ENCODE measurements at places on chromosomes 13 and 19. TPM values are rescaled to one million over a fixed set of nuclear protein-coding genes. Genes with fewer than 3 reads are reported as not detected.
A peak's percentile ranks its signal among the peaks of the same experiment; 100 is the strongest.

Gene PCDH20
- 0.06 TPM for total RNA-seq

Gene MAP3K10
- total RNA-seq = 21.7 TPM

Gene SIGLEC10
- total RNA-seq = not detected

Gene CBY2
- total RNA-seq = not detected

Gene ZNF780B
- 9.5 TPM for total RNA-seq

Gene GGN
- total RNA-seq = not detected

Gene NAXD
- total RNA-seq = 23.1 TPM

Gene PPP1R13L
- total RNA-seq = 21.0 TPM

Gene ZNF835
- not detected for total RNA-seq

Gene SIAH3
- not detected for total RNA-seq

Gene CRX
- 0.34 TPM for total RNA-seq

Gene KLC3
- 9.7 TPM for total RNA-seq

Gene TMEM150B
- not detected for total RNA-seq

Gene ZNF283
- 13.4 TPM for total RNA-seq

Gene KIR3DL2
- not detected for total RNA-seq

Gene FREM2
- not detected for total RNA-seq

Gene FFAR2
- total RNA-seq = not detected

Gene TSC22D1
- total RNA-seq = 87.4 TPM

GRCh38 chr13:97023117-97023516, 28.8 kb upstream of the OXGR1 start:
- no peak for DNase-seq

- no peak for DNase-seq
Observed at GRCh38 chr19:49407482-49408015, 15.7 kb downstream of the PTH2 start.

DNA sequence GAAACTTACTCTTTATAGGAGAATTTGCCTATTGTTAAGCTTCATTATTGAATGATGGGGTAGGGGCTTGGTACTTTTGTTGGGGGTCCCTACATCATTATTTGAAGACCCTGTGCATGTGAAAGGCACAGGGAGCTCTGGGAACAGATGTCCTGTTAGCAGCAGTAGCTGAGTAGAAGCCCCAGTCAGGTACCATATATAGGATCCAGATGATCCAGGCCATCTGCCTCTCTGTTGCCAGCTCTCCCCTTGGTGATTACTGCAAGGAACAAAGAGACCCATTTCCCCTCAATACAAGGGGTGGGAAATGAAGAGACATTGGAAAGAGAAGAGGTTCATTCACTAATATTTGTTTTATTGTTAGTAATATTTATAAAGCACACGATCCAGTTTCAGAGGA, 4.4 kb upstream of the MTMR6 start:
- DNase-seq = no peak

GRCh38 chr19:970695-971094, 13.4 kb upstream of the WDR18 start:
- no peak for DNase-seq

GRCh38 chr13:40399756-40400155, 266.7 kb downstream of the FOXO1 start:
- DNase-seq = no peak

DNA sequence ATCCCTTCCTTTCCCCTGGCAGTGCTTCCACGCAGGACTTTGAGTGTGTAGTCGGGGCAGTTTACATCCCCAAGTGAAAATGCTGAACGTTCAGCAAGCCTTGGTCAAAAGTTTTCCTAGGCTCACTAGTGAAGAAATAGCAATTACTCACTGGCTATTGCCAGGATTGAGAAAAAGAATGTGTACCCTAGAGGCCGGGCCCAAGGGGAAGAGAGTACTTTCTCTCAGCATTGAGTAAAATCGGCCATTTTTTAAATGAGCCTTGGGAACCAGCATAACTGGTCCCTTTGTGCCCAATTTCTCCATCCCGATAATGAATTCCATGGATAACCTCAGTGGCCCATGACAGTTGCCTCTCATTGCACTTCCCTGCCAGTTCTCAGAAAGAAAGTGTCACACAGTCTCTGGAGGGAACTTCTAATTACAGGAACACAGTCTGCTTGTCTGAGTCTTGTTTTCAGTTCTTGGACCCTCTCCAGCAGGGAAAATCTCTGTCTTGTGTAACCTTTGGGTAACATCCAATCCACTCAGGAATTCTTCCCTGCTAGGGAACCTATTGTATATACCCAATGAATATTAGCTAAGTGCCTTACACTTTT, 7.3 kb upstream of the OR7D2 start:
- no peak for DNase-seq

DNA sequence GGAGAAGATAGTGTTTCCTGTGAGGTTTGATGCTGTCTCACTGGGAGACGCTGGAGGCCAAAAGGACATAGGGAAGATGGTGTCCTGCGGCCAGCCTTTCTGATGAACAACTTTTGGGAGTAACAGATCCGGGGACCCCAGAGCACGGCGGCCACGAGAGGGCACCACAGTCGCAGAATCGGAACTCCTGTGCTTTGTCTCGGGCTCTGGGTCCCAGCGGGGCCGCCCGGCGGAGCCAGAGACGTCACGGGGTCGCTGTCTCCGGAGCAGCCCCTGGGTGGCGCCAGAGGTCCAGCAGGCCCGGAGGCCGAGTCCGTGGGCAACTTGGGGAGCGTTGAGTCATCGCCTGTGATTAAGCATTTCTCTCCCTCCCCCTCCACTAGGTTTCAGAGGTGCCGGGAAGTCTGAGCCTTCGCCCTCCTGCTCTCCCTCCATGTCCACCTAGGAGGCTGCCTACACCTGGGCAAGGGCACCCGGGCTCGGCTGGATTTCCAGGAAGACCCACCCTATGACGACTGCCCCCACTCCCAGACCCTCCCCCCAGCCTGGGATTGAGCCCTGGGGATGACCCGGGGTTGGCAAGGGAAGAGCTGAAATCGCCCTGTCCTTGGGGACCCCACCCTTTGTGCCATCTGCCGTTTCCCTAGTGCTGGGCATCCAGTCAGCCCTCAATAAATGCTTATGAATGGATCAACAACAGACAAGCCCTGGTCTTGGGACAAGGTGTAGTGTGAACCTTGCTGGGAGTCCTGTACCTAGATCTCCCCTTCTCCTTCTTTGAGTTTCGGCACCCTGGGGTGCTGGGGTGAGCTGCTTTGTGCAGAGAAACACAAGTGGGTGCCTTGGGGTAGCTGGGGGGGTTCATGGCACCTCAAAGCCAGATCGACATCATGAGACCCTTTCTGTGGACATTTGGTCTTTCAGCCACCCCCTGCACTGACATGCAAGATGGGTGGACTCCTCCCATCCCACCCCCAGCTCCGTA, 3.4 kb downstream of the NANOS3 start:
- DNase-seq = peak; percentile 91

- no peak for DNase-seq
Observed at GRCh38 chr13:66995203-66995611, 234.9 kb downstream of the PCDH9 start.

DNA sequence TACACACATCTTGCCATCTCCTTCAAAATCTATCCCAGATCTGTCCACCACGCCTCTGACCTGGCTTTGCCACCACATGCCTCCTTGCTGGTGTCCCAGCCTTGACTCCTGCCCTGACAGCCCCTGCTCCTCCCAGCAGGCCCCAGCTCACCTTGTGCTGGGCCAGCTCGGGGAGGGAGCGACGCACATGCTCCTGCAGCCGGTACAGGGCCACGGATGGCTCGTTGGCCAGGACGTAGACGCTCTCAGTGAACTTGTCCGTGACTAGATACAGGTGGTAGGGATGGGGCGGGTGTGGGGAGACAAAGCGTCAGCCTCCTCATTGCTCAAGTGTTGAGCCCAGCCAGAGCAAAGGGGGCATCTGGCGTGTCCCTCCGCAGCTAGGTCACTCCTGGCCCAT, 5.2 kb downstream of the BORCS8 start:
- DNase-seq = no peak

DNA sequence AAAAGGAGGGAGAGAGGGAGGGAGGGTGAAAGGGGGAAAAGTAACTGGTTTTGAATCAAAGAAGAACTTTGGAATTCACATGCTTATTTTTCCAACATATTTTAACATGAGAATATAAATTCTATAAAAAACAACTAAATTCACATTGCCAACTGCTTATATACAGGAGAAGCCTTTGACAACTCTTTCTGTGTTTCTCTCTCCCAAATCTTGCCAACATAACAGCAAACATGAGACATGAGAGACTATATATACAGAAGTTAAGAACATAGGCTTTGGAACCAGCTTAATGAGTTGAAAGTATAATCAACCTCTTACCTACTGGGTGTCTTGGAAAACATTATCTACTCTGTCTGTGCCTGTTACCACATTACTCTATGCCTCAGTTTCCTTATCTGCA, 493.3 kb downstream of the RFC3 start:
- no peak for DNase-seq

DNA sequence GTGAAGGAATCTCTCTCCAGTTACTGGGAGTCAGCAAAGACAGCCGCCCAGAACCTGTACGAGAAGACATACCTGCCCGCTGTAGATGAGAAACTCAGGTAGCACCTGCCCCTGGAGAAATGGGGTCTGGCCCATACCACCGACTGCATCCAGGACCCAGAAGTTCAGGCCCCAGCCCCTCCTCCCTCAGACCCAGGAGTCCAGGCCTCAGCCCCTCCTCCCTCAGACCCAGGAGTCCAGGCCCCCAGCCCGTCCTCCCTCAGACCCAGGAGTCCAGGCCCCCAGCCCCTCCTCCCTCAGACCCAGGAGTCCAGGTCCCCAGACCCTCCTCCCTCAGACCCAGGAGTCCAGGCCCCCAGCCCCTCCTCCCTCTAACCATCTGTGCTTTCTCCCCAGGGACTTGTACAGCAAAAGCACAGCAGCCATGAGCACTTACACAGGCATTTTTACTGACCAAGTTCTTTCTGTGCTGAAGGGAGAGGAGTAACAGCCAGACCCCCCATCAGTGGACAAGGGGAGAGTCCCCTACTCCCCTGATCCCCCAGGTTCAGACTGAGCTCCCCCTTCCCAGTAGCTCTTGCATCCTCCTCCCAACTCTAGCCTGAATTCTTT, 3.0 kb downstream of the APOC2 start:
- no peak for DNase-seq

GRCh38 chr13:44906713-44907112, 82.6 kb downstream of the NUFIP1 start:
- DNase-seq = peak; percentile 38

GRCh38 chr19:7657131-7657751, 11.6 kb upstream of the RETN start:
- DNase-seq = no peak

DNA sequence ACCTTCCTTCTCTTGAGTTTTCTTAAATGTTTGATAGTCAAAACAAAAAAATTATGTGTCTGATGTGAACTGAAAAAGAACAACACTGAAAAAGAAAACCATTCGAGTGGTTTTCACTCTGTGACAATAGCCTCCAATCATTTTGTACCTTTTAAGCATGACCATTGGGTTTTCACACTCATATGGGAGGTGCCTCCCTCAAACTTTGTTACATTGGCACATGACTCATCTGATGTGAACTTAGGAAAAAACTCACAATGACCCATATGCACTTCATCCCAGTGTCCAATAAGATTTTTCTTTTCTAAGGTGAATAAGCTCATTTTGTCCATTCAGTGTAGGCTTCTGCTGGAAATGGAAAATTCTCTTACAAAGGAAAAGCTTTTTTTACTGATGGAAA, 66.6 kb upstream of the XPO4 start:
- no peak for DNase-seq

DNA sequence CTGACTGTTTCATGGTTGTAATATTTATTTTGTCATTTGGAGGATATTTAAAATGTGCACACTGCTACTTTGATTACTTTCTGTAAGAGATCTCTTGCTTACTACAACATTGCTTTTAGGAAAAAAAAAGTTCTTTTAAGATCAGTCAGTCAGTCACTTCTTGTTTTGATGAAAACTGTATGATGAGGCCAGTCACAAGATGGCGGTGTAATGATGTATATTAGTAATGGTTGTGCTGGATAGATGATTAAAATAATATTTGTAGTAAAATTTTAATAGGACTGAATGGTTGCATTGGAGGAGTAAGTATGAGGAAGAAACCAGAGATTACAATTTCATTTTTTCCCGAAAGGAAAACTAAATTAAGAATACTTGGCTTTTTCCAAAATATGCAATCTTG, 2411.1 kb downstream of the PCDH9 start:
- no peak for DNase-seq

- DNase-seq = no peak
Observed at GRCh38 chr13:85729296-85729695, 69.9 kb downstream of the SLITRK6 start.

DNA sequence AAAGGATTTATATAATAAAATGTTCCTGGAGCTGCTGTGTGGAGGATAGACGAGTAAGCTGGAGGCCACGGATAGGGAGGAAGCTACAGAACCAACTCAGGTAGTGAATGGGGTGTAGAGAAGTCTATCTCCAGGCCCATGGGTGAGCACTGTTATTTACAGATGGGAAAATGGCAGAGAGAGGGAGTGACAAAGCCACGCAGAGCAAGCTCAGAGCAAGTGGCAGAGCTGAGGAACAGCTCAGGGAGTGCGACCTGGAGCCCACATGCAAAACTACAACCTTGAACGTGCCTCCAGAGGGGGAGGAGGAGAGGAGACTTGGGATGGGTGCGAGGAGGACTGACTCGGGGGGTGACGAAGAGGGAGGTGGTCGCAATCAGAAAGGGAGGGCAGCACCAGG, 13.4 kb upstream of the RSPH6A start:
- DNase-seq = no peak

DNA sequence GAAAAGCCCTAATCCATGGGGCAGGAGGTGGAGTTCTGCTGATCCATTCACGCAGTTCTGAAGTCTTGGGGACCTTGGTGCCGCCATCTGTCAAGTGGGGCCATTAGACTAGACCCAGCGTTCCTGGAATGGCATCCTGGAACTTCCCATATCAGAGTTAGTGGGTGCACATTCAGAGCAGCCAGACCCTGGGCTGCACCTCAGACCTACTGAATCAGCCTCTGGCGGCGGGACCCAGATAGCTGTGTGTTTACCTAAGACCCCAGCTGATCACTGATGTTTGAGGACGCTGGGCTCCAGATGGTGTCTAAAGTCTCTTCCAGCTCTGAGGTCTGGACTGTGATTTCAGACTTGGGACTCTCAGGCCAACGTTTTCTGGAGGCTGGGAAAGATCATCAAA, 12.8 kb downstream of the POP4 start:
- DNase-seq = no peak

DNA sequence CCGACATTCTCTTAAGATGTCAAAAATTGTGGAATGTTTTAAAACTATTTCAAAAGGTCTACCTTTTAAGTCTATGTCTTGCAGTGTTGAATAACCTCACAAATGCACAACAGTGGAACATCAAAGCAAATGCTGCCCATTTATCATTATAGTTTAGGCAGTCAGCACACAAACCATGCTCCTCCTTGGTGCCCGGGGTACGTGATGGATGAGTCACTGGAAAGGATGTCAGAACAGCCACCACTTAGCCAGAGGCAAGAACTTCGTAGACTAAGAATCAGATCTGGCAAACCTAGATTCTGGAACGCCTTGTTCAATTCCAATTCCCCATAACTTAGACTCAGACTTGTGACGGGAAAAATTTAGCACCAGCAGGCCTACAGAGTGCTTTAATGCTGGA, 343.6 kb downstream of the FGF9 start:
- DNase-seq = no peak

- no peak for DNase-seq
Observed at GRCh38 chr13:32737679-32738078, 151.4 kb downstream of the PDS5B start.

- no peak for DNase-seq
Observed at GRCh38 chr13:76512721-76513145, 373.5 kb downstream of the KCTD12 start.

GRCh38 chr19:33405254-33405552, 31.7 kb downstream of the CEBPG start:
- DNase-seq = no peak

GRCh38 chr19:41951686-41952172, 7.4 kb downstream of the RABAC1 start:
- peak; percentile 72 for DNase-seq

GRCh38 chr19:55452749-55453346, 8.6 kb downstream of the ISOC2 start:
- DNase-seq = peak; percentile 97
